GM12892 (cell line): ENCODE measurements at places on chromosomes 6 and 20.

DNA sequence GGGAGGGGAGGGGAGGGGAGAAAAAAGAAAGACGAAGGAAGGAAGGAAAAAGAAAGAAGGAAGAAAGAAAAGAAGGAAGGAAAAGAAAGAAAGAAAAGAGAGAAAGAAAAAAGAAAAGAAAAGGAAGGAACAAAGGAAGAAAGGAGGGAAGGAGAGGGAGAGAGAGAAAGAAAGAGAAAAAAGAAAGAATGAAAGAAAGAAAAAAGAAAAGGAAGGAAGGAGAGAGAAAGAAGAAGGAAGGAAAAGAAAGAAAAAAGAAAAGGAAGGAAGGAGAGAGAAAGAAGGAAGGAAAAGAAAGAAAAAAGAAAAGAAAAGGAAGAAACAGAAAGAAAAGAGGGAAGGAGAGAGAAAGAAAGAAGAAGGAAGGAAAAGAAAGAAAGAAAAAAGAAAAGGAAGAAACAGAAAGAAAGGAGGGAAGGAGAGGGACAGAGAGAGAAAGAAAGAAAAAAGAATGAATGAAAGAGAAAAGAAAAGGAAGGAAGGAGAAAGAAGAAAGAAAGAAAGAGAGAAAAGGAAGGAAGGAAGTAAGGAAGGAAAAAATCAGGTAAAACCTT lies 225.3 kb downstream of the TPBG start:
- DNase-seq, result no peak

GRCh38 chr20:39080326-39080725 lies 118.2 kb downstream of the DHX35 start:
- DNase-seq, result no peak

- DNase-seq, result no peak
These were observed 8.2 kb downstream of the PPP1R14C start for GRCh38 chr6:150150821-150151646.

DNA sequence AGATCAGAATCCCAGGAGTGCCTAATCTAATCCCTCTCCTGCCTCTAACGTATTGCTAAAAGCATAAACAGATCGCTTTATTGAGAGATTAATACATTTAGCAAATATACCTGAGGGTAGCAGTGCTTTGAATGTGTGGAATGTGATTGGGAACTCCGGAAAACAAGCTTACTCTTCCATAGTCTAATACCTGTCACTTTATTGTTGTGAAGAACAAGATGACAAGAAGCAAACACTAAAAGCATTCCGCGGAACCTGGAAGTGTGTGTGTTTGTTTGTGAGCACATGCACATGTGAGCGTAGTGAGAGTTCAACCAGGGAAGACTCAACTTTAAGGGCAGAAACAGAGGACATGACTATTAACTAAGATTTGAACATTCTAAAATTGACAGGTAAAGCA lies 265.0 kb upstream of the GJE1 start:
- no peak for DNase-seq

GRCh38 chr6:87574237-87574804 lies 15.5 kb downstream of the RARS2 start:
- no peak for DNase-seq

GRCh38 chr20:19850198-19850533 lies 92.1 kb downstream of the RIN2 start:
- DNase-seq, result no peak

DNA sequence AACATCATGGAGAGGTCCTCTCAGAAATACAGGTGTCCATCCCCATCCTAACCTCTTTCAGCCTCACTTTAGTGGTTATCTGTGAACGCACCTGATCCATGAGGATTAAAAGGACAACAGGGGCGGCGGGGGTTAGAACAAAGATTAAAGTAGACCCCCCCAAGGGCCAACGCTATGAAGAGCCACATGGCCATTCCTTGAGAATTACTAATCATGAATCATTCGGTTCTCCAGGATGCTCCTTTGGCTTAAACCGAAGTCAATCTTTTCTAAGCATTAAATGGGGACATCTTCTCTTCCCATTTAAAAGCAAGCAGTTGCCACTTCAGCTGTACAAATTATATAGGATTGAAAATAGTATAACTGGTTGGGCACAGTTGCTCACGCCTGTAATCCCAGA lies 212.4 kb downstream of the GMPR start:
- no peak for DNase-seq

- DNase-seq, result no peak
These were observed 110.7 kb downstream of the UNC5CL start for GRCh38 chr6:40928307-40928706.

GRCh38 chr6:143064951-143065683 lies 4.4 kb downstream of the AIG1 start:
- DNase-seq, result no peak

DNA sequence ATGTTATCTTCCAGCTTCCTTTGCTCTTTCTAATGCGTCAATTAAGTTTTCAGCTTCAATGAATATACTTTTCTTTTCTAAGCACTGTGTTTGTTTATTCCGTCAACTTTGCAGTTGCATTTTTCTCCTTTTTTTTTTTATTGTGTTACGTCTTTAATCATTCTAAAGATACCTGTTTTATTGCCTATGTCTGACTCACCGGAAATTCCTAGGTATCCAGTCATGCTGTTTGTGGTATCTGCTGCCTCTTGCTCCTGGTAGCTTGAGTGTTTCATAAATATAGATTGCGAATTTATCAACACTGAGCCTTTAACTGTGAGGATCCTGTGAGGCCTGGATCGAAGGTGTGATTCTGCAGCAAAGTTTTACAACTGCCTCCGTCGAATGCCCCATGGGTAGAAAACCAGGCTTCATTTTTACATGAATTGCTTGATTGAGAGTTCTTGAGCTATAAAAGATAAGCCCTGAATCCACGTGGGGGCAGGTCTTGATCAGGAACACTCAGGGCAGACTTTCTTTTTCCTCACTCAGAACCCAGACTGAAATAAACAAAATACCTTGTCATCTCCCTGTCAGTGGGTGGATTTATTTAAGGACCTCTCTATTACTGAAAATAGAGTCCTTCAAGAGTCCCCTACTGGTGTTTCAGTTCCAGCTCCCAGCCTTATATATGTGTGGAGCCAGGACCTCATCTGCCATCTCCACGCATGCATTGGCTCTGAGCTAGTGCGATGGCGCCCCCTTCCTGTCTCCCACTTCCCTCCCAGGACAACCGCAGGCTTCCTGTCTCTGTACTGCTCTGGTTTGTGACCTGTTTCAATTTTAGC lies 60.1 kb upstream of the LRRC1 start:
- DNase-seq, result no peak

- no peak for DNase-seq
These were observed 2.0 kb downstream of the TREM2 start for GRCh38 chr6:41160933-41161332.

DNA sequence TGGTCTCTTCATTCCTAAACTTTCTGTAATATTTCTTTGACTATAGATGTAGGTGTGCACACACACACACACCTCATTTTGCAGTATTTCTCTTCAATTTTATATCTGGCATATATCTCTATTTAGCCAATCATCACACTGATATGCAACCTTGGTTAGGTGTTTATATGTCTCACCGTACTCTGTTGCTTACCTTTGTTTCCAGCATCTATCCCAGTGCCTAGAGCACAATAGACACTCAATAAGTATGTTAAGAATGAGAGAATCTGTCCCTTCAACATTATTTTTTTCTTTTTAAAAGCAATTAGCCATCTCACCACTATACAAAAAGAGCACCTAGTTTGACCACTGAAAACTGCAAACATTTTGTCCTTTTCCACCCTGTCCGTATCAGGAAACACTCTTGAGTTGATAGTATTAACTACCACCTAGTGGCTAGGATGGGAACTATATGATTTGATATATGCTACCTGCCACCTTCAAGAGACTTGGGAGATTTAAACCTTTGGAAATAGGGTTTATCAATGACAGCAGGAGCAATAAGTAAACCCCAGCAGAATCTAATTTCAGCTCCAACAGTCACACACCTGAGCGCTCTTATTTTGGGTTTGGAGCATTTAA lies 48.7 kb upstream of the RSPO3 start:
- DNase-seq, result no peak

GRCh38 chr6:143555582-143555981 lies 44.1 kb upstream of the FUCA2 start:
- no peak for DNase-seq

GRCh38 chr6:7446619-7447325 lies 57.2 kb downstream of the RIOK1 start:
- no peak for DNase-seq

GRCh38 chr6:122530440-122531046 lies 58.9 kb upstream of the SERINC1 start:
- DNase-seq, result peak; percentile 5

DNA sequence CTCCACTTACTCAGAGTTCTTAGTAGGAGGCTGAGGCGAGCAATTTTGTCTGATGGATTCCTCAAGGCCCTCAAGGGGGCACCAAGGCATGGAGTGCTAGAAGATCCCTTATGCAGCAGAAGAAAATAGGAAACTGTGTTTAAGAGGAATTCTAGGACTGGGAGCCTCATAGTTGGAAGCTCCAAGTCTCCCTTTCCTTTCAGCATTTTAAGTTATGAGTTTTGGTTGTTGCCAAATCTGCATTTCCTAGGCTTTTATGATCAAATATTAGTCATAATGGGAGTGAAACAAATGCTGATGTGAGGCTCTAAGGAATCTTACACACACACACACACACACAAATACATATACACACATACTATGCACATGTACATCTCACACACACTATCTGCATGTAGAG lies 714.0 kb downstream of the UTRN start:
- no peak for DNase-seq

- no peak for DNase-seq
These were observed 37.7 kb upstream of the RNF8 start for GRCh38 chr6:37316071-37316470.

DNA sequence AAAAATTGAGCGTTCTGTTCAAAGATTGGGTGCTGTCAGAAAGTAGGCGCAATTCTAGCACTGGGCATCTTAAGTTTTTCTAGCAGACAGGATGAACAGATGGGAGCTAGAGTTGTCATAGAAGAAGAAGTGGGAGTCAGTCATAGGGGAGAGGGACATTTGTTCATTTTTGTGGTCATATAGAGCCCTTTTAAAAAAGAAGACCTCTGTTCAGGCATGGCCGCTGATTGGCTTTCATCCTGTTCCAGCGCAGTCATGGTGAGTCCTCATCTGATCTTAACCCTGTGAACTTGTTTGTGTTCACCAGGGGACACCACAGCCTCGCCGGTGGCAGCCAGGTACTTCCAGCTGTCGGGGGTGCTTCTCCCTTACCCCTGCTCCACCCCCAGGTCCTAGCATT lies 29.7 kb upstream of the PBOV1 start:
- no peak for DNase-seq

- no peak for DNase-seq
These were observed 192.6 kb upstream of the SALL4 start for GRCh38 chr20:51994751-51995417.

GRCh38 chr20:30284281-30284905 lies 973.1 kb upstream of the DEFB115 start:
- DNase-seq, result no peak

DNA sequence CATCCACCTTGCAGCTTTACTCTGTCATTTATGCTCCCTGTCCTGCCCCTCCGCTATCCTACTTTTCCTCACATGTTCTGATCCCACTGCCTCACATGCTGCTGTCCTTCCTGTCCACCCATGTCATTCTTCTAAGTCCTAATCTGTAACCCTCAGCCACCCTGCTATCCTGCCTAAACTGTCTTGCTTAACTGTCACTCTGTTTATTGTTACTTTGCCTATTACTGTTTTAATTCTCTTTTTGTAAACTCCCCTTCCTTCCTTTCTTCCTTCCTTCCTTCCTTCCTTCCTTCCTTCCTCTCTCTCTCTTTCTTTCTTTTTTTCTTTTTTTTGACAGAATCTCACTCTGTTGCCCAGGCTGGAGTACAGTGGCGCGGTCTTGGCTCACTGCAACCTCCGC lies 1.4 kb downstream of the CUL9 start:
- DNase-seq, result no peak

- DNase-seq, result no peak
These were observed 57.9 kb upstream of the DACT2 start for GRCh38 chr6:168377484-168377855.

GRCh38 chr6:16322666-16323312 lies 84.4 kb downstream of the GMPR start:
- no peak for DNase-seq

GRCh38 chr6:107931894-107932293 lies 26.1 kb downstream of the SEC63 start:
- no peak for DNase-seq

- DNase-seq, result no peak
These were observed 253.9 kb upstream of the BMP2 start for GRCh38 chr20:6513599-6513998.

- DNase-seq, result no peak
These were observed 13.2 kb upstream of the GPR6 start for GRCh38 chr6:109964949-109965348.

- DNase-seq, result no peak
These were observed 29.5 kb downstream of the CDYL start for GRCh38 chr6:4805553-4806336.

DNA sequence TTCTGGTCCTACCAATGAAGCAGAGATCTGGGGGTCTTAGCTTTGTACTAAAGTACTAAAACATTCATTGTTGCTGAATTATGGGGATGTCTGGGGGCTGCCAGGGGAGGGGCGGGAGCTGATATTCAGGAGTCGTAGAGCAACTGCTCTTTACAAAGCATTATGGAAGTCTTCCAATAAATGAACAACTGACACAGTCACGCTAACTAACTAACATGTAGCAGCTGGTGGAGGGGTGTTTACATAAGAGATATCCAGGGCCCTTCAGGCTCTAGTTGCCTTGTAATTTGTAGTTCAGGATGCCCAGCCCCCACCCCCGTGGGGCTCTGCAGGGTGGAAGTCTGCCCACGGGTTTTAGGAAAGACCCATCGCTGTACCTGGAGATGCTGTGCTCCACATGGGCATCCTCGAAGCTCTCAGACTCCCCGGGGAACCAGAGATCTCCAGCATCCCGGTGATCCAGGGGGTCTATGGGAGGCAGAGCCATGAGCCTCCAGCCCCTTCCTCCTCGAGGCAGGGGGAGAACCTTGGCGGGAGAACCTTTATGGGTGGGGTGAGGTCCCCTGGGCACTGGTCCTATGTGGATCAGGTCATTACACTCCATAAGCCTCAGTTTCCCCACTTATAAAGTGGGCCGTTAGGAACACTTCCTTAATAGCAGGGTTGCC lies 3.4 kb downstream of the TREM2 start:
- DNase-seq, result no peak

DNA sequence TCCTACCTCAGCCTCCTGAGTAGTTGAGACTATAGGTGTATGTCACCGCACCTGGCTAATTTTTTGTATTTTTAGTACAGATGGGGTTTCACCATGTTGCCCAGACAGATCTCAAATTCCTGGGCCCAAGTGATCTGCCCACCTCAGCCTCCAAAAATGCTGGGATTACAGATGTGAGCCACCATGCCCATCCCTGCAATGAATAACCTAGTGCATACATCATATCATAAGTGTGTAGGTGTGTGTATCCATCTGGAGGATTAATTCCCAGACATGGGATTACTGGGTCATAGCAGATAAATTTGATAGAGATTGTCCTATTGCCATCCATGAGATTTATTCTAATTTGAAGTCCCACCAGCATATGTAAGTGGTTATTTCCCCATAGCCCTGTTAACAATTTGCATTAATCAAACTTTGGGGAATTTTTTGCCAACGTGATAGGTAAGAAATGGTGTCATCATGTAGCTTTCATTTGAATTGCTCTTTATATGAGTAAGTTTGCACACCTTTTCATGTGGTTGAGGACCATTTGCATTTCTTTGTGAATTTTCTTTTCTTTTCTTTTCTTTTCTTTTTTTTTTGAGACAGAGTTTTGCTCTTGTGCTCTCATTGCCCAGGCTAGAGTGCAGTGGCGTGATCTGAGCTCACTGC lies 29.9 kb upstream of the BACH2 start:
- DNase-seq, result no peak

- no peak for DNase-seq
These were observed 10.0 kb downstream of the YTHDF1 start for GRCh38 chr20:63205896-63206295.
